MV-4-11 (cell line): ENCODE measurements at places on chromosomes 16 and 17.

DNA sequence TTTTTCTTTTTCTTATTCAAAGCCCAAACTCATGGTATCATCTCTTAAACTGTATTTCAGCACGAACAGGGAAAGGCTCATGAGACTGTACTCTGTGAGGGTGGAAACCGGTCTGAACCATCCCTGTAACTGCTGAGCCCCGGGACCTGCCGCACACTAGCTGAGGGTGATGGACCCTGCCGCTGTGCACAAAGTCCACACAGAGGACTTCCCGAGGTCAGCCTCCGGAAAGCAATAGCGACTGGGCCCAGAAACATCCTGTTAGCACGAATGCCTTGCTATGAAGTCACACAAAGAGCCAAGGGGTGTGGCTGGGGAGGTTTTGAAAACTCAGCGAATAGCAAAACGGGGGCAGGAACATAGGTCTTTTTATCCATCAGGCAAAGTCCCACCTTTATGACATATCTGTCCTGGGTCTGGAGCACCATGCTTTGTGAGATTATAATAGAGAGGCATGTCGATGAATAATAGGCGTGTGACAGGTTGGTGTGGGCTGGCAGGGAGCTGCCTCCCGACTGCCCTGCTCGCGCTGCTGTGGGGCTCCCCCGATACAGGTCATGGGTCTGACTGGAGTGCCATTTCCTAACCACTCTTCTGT, 33.4 kb downstream of the CDK5R1 start:
- DNase-seq: no peak

DNA sequence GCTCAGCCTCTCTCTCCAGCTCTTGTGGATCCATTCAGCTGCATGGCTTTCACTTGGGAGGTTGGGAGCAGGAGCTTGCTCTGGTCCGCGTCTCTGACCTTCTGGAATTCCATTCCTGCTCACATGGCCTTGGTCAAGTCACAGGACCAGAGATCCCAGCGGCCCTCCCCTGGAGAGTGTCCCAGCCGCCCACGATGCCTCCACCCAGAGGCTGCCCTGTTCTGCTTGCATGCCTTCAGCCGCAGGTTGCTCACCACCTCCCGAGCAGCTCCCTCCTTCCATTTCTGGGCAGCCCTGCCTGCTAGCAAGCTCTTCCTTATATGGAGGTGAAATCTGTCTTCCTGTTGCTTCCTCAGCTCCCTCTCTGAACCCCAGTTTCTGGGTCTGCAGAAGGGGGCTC, 32.6 kb downstream of the RAI1 start:
- no peak for DNase-seq

DNA sequence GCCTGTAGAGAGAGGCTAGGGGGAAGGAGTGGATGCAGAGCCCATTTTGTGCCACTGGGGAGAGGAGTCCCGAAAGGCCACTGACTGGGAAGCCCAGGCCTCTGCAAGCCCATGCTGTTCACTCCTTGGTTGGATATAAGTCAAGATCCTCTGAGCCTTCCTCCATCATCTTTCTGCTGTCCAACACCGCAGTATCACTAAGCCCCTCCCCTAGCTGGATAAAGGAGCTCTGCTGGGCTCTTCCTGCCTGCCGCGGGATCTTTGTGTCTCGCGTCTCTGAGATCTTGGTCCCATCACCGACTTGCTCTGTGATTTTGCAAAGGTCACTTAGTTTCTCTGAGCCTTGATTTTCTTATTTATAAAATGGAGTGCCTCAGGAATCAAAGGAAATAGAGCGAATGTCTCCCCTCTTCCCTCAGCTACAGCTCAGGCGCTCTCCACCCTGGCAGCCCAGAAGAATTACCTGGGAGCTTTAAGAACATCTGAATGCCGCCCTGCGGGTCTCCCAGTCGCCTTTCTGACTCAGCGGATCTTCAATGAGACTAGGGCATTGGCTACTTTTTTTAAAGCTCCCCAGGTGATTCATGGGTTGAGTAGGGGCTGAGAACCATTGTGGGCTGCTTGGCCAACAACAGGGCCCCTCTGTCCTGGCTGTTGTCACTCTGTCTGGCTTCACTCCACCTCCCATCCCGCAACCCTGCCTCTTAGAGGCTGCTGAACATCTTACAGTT, 25.2 kb upstream of the TMEM220 start:
- no peak for DNase-seq

DNA sequence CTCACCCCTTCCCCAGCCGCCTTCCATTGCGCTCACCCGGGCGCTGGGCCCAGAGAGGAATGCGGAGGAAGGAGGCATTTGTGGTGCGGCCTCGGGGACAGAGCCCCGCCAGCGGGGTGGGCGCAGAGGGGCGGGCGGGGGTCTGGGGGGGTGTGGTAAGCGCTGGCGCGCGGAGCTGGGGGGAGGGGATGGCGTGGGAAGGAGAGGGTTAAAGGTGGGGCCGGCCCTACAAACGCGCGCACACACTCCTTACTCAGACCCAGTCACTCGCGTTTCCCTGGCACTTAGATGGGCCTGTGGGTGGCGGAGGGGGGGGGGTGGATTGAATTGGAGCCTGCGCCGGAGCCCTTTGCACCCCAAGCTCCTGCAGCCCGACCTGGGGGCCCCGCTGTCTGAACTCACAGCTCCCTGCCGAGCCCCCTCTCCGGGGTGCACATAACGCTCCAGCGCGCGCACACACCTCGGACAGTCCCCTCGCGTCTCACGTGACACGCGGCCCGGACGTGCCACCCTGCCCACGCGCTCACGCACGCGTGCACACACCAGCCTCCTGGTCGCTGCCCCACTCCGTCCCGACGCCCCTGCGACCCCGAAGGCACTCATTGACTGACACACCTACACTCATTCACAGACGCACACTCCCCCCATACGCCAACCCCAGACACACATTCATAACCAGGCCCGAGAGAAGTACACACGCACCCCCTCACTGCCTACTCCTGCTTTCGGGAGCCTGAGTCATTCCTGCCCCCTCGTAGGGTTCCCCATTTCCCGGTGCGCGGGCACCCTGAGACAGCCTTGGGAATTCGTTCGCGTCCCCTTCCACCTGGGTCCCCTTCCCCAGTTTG, 844 bp downstream of the TBKBP1 start:
- DNase-seq: peak; percentile 60

DNA sequence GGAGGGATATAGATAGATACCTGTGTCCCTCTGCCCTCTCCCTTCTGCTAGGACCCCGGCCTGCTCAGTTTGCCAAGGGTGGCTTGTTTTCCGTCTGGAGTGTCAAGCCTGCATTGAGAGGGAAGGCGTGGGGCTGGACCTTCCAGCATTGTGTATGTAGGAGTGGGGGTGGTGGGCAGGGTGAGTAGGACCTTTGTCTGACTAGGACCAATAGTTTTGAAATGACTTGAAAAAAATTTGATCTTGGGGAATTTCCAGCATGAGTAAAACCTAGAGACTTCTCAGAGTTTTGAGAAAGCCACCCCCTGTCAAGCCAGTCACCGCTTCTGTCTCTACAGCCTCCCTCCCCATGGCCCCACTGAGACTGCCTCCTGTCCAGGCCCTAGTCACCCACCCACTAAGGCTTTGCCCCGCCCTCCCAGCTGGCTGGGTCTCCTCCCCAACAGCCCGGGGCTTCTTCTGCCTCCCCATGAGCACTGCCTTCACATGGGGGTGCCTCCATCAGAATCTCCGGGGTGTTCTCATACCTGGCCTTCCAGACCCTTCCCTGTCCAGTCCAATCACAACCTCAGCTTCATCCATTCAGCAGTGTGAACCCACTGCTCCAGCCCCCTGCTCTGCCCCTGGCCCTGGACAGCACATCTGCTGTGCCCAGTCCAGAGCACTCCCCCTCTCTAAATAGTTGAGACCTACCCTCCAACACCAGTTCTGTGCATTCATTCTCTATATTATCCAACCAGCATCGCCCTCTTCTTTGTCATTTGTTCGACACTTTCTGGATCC, 207.0 kb downstream of the MSI2 start:
- DNase-seq: no peak

DNA sequence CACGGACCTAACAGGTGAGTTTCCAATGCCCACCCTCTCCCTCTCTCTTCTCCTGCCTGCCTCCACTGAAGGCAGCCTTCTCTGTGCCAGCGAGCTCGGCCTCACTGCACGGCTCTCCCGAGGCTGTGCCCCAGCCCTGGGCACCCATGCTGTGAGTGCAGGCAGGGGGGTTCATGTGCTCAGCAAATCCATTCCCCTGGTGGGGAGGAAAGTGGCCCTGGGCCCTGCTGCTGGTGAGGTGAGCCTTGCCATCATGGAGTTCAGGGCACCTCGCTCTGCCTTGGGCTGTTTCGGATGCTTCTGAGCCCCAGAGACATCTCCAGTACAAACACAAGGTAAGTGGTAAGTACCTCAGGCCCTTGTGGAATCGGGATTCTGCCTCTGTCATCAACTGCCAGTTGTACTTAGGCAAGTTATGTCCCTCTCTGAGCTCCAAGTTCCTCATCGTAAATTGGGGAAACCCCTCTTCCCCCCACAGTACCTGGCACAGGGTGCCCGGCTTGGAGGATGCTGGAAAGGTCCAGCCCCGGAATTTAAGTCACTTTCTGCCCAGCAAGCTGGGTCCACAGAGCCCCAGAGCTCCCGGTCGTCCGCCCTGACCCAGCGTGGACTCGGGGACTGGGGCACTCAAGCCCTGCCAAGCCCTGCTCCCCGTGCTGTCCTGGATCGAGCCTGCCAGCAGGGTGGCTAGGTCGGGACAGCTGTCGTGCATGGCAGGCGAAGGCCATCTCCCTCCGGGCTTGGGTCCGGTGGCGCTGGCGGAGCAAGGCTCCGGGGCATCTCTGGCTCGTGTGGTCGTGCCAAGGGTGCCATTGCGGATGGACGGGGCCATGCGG, 684 bp upstream of the NUDT16L1 start:
- peak; percentile 51 for DNase-seq

DNA sequence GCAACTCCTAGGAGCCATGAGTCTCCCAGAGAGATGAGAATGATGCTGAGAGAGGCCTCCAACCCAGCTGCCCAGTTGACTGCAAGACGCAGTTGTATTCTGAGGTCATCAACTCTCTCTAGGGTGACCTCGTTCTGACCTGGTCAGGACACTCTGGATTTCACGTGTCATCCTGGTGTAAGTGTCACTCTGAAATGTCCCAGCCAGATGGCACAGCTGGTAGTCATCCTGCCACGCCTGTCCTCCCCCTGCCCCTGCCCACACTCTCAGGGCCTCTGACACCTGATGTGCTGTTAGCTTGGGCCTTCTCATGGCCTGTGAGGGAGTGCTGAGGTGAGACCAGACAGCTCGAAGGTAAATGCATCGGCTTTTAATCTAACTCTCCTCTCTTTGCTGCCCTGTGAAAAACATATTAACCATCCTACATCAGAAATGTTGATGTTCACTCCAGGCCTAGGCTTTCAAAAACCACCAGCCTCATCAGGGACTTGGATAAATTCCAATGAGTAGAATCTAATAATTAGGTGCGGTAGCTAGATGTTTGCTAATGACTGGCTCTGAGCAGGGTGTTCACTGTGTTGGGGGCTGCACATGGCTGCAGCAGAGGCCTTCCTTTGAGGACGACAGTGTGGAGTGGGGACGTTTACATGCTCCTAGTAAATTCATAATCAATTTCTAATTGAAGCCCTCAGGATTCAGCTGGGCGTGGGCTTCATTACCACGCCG, 13.8 kb downstream of the MLYCD start:
- DNase-seq: no peak

GRCh38 chr16:30459456-30459855, 13.1 kb upstream of the ITGAL start:
- peak; percentile 59 for DNase-seq

DNA sequence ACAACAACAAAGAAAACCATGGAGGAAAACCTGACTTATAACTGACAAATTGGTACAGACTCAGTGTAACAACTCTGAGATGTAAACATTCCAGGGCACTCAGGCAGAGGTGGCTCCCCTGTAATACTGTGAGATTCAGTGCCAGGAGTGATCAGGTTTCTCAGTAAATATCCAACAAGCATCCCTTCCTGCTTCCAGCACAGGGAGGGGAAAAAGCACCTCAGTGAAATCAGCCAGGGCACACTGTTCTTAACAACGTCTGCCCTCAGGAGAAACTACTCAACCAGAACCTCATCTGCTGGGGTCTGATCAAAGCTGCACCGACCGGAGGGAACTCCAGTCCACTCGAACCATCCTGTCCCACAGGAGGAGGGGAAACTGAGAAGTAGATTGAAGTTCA, 52.3 kb downstream of the AMFR start:
- DNase-seq: no peak

DNA sequence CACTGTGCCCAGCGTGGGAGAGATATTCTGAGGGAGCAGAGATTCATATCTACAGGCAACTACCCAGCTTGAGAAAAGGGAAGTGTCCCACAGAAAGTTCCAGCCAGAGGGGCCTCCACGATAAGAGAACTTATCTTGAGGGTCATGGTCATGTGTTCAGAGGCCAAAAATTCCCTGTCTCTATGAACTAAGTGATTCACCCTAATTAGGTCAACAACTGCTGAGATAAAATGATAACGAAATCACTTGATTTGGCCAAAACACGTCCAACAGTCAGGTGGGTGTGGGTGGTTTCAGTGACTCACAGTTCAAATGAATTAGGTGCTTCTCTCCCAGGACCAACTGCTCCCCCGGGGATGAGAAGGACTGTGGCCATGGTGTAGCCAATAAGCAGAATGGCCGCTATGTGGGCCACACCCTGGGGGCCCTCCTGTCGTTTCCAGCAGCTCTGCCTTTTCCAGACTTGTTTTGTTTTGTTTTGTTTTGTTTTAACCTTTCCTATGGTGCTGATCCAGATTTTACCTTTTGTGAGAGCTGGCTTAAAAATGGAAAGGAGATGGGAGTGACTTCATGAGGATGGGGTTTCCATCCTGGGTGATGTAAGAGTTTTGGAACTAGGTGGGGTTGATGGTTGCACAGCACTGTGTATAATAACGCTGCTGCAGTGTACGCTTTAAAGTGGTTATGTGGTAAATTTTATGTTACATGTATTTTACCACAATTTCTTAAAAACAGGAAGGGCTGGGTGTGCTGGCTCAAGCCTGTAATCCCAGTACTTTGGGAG, 8.7 kb downstream of the DNAI2 start:
- peak; percentile 79 for DNase-seq

- DNase-seq: no peak
Observed at GRCh38 chr17:11122908-11123307, 118.1 kb upstream of the SHISA6 start.

DNA sequence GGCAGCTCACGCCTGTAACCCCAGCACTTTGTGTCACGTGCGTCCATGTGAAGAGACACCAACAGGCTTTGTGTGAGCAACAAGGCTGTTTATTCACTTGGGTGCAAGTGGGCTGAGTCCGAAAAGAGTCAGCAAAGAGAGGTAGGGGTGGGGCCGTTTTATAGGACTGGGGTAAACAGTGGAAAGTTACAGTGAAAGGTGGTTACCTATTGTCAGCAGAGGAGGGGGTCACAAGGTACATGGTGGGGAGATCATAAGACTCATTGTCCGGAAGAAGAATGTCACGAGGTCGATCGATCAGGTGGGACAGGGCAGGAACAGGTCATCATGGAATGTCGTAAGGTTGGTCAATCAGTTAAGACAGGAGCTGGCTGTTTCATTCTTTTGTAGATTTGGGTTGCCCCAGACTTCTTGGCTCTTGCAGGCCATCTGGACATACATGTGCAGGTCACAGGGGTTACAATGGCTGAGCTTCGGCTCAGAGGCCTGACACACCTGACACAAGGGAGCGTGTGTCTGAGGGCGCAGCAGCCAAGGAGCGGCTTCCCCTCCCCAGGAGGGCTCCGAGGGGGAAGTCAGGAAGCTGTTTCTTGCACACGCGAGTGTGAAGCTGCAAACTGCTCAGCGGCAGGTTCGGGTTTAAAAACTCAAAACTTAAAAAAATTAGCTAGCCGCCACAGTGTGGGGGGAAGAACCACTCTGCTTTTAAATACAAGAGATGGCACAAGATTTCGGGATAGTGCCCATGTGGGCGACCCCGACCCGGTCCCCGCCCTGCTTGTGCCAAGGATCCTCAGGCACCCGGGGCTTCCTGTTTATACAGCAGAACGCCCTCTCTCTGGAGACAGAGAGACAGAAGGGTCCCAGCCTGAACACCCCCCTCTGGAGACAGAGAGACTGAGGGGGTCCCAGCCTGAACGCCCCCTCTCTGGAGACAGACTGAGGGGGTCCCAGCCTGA, 12.4 kb upstream of the TEX19 start:
- DNase-seq: no peak
